CD4-positive, alpha-beta T cell treated with Interleukin-15 for 4 hours (primary cell): ENCODE measurements at places on chromosomes 12 and 14.

DNA sequence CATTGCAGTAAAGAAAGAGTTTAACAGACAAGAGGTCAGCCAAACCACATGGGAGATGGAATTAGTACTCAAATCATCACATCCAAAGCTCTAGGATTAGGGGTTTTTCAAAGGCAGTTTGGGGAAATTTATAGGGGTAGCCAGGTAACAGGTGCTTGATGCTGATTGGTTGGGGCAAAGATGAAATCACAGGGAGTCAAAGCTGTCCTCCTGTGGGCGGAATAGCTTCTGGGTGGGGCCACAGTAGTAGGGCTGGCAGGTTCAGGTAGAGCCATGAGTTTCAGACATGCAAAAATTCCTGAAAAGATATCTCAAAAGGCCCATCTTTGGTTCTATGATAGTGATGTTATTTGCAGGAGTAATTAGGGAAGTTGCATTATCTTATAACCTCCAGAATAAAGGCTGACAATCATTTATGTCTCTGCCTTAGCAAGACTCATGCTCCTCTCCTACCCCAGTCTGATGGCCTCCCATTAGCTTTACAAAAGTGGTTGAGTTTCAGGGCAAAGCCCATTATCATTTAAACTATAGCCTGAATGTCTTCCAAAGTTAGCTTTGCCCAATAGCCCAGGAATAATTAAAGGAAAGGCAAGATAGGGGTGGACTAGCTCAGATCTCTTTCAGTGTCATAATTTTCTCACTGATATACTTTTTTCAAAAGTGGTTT is 42.1 kb upstream of the CNTN1 start:
- DNase-seq = no peak

DNA sequence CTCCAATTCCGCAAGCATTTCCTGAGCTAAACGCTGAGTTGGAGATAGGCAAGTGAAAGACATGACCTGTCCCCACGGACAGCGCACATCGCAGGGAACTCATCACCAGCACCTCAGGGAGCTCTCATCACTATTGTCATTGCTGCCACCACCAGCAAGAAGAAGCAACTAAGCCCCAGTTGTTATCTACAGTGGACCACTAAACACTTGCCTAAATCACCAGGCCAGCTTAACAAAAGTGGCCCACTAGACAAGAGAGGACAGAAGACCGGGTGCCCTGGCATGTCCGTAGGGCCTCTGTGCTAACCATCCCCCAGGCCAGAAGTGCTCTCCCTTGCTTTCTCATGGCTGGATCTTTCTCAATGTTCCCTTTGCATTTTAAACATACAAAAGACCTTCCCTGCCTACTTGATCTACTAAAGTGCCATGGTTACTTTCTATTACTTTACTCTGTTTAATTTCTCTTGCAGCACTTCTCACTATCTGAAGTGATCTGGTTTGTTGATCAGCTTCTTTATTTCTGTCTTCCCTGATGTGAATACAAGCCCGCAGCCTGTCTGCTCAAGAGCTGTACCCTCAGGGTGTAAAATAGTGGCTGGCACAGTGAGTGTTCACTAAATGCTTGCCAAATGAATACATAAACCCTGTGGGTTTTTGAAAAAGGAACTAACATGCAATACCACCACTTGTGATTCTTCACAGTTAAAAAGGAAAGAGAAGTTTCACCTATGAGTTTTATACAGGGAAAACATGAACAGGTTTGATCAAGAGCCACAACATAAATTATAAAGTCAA is 60.9 kb upstream of the RFLNA start:
- DNase-seq = no peak

DNA sequence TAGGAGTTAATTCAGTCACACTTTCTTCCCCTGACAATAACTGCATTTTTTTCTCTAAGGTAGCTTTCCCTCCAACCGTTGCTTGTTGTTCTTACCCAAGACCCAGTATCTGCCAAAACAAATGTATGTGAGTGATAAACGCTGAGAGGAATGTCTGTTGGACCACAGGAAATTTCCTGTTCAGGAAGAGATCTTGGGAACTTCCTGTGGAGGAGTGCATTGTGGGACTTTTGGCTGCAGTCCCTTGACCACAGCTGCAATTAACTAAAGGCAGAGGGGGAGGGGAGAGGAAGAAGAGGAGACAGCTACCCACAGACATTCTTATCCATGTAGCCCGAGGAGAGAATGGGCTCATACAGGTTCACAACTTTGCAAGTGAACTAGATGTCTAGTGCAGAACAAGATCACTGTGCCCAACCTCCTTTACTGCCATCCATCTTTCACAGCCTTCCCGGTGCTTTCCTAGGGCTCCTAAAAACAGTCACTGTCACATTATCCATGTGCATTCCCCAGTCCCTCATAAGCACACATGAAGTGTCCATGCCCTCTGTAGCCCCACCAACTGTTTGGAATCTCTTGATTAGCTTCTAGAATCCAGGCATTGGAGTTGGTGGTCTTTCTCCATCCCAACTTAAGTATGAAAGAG is 149.5 kb downstream of the ETV6 start:
- DNase-seq = no peak

DNA sequence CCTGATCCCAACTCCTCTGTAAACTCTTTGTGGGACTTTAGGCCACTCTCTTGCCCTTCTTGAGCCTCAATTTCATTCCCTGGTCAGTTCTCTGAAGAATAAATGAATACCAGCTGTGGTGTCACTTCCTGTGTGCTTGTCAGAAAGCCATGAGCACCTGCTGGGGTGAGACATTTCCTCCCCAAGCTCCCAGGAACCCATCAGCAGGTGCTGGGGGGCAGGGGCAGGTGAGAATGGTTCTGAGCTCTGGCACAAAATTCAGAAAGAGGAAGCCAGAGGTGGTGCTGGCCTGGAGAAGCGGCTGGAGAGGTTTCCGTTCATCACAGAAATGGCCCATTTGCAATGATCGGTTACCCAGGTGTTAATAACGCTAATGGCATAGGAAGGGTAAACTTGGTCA is 14.9 kb downstream of the LHX5 start:
- DNase-seq = no peak

DNA sequence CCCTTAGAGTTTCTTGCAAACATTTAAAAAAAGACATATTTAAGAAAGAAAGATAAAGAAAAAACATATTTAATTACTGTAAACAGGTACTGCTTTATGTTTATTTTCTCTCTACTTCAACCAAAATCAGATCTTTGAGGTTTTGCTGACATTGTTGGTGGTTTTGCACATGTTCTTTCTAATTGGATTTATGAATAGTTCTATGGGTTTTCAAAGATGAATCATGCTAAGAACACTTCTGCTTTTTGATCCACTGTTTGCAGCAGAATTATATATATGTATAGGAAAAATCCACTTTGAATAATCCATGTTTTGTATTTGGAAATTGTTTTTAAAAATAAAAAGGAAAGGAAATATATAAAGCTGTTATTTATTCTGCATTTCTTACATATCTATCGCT is 78.4 kb downstream of the FRMD6 start:
- DNase-seq = no peak

DNA sequence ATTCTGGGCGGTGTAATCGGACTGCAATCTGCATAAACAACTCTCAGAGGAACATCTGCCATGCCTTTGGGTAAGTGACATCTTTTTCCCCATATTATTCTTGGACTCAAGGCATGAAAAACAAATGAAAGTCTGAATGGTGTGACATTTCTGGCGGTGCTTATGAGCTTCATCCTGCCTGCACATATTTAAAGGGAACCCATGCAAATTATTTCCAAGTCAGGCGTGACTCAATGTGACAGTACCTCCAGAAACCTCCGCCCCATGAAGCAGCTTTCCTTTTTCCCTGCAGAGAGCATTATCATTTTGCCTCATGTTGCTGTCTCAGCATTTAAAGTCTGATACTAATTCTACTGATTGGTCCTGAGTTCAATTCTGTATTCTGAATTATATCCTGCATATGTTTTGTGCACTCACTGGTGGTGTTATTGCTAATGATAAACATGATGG is 585.4 kb downstream of the SNAPC1 start:
- no peak for DNase-seq

GRCh38 chr14:29558516-29558915 is 369.1 kb downstream of the PRKD1 start:
- DNase-seq = no peak

- peak; percentile 70 for DNase-seq
These were observed 8.4 kb downstream of the OR6S1 start for GRCh38 chr14:20632831-20633691.

DNA sequence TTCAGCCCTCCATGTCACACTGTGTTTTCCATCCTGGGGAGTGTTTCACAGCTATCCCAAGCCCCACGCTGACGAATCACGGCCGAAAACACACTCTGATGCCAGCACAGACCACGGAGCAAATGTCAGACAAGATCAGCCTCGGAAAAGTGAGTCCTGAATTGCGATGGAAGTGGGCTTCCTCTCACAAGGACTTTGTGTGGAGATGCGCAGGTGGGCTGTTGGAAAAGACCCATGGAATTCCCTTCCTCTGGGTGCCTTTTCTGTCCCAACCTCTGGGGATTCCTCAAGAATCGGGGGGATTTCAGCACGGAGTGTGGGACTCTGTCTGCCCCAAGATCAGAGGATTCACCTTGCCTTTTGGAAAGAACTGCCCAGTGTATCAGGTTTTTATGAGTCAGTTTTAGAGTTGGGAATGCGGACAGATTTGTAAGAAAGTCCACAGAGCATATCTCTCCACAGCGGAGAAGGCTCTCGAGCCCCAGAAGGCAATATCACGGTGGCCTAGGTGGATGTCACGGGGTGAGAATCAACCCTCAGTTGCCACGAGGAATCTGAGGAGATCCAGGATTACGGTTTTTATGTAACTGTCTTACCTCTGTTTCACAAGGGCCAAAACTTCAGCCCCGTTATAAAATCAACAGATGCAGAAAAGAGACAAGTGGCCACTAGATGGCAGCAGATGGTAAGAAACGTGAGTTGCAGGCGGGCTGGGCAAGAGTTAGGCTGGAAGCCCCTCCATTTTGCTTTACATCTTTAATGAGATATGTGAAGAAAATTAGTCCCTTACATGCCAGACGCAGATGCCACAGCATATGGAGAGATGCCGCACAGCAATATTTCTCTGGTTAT is 201.9 kb downstream of the DAD1 start:
- DNase-seq = no peak

GRCh38 chr12:4506430-4506829 is 32.3 kb upstream of the RAD51AP1 start:
- no peak for DNase-seq

DNA sequence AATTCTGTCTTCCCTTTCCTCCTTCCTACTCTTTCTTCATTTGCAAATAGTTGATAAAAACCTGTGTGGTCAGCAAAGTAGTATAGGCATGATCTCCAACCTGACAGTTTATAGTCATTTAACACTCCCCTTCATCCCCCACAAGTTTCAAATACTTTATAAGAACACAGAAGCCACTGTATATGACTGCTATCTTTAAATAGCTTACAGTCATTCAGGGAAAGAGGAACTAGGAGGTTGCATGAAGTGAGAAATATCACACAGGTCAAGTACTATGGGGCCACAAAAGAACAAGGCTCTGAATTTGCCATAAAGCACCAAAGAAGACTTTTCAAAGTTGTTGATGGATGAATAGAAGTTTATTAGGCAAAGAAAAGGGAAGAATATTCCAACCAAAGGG is 431.3 kb downstream of the NPAS3 start:
- DNase-seq = no peak

DNA sequence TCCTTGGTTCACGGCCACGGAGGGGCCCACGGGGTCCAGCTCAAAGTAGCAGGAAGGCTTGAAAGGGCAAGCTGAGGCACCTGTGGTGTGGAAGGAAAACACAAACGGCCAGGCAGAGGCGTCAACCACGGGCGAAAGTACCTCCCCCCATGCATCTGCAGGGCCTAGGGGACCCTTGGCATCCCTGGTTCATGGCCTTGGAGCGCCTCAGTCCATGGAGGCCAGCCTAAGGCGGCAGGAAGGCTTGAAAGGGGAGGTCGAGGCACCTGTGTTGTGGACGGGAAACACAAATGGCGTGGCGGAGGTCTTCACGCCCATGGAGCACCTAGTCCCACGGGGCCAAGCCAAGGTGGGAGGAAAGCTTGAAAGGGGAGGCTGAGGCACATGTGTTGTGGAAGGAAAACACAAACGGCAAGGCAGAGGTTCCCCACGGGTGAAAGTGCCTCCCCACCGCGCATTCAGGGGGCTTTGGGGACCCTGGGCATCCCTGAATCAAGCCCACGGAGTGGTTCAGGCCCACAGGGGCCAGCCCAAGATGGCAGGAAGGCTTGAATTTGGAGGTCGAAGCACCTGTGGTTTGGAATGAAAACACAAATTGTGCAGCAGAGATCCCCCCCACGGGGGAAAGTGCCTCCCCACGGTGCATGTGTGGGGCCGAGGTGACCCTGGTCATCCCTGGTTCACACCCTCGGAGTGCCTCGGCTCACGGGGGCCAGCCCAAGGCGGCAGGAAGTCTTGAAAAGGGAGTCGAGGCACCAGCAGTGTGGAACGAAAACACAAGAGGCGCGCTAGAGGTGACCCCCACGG is 380.8 kb downstream of the ALG10 start:
- no peak for DNase-seq

DNA sequence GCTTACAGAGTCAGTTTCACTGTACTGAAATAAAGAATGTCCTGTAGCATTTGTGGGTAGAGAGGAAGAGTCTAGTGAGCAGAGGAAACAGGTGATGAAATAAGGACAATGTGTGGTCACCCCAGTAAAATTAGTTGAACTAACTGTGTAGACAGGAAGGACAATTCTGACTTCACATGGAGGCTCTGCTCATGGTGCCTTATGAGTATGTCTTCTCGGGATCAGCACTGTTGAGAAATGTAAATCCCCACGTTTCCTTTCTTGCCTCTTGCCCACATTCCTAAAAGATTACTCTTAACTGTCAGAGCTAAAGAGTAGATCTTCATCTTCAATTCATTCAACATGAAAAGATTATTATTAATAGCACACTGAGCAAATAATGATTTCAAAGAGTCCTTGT is 113.2 kb upstream of the FLRT2 start:
- DNase-seq = no peak

DNA sequence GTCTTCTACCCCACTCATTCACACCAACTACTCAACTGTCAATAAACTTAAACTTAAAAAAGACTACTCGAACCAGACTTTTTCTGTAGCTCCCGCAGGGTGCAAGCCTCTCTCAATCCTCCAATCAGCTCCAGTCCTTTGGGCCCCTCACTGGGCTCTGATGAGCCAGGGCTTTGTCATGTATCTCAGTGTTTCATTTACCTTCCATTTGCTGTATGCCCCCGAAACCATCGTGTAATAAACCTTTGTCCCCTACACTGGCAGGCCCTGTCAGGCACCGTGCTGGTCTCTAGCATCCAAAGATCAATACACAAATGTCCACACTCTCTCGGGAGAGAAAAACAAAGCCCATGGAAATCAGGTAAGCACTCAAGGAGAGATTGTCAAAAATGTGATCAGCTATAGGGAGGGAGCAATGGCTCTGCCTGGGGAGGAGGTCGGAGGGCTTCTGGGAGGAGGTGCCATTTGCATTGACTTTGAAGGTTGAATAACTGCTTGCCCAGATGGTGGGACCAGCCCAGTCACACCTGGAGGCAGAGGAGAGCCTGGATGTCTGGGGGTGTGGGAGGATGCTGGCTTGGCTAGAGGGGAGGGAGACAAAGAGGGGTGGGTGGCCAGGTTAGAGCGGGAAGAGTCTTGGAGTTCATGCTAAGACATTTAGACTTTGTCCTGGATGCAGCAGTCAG is 42.1 kb upstream of the DICER1 start:
- no peak for DNase-seq

- no peak for DNase-seq
These were observed 1.4 kb downstream of the CALCOCO1 start for GRCh38 chr12:53725824-53726223.

GRCh38 chr14:19974844-19975243 is 547 bp upstream of the OR4K15 start:
- peak; percentile 43 for DNase-seq

- DNase-seq = no peak
These were observed 5.7 kb downstream of the KRT73 start for GRCh38 chr12:52612431-52613383.
